Esophagus squamous epithelium (tissue), 5 donors: ENCODE measurements at places on chromosomes 4 and X. TPM values are rescaled to one million over a fixed set of nuclear protein-coding genes. Genes with fewer than 3 reads are reported as not detected.

DNA sequence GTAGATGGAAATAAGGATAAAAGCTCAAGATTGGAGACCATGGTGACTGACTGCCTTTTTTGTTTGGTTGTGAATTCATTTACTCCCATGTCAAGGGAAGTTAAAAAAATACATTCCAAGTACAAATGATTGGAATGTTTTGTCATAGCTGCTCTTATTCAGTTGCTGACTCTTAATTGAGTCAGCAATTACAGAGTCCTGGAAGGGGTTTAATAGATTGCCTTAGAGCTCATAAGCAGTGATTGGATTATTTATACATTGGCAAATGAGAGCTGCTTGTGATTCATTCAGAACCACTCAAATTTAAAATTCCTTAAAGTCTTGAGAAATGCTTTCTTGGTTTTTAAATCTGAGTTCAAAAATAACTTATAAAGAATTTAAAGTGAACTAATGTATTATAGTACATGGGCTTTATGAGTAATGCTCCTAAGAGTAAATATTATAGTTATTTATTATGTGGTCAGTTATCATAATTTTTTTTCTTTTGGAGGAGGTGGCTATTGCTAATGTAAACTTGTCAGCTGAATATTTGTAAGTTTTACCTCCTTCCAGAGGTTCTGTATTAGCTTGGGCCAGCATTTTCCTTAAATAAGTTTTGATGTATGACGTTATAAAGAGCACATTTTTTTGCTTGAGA, 13.6 kb downstream of the JADE1 start:
- no peak overlapping the region for H3K4me3 ChIP-seq
- no peaks in the 10 kb centered on the region for H3K27me3 ChIP-seq
- peaks cover 73% of the 10 kb centered on the region for H3K4me1 ChIP-seq
- no peaks in the 10 kb centered on the region for H3K36me3 ChIP-seq
- no peak overlapping the region for H3K27ac ChIP-seq

DNA sequence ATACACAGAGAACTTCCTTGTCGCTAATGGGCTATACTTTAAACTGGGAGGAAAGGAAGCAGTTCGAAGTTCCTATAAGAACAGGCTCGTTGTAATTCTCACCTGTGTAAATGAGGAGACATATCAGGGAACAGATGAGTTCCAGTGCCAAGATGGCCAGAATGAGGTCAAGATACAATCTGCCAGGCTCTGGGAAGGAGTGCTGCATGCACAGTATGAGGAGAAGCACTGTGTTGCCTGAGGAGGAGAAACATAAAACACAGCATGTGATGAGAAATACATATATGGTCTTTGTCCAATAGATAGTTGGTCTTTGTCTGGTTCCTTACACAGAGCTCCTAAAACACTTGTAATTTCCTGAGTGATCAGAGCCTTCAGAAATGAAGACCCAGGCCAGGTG, 24.3 kb downstream of the TMEM192 start:
- peaks cover 90% of the 10 kb centered on the region for H3K36me3 ChIP-seq
- H3K4me3 ChIP-seq: no peak overlapping the region
- H3K27ac ChIP-seq: no peak overlapping the region
- H3K27me3 ChIP-seq: no peaks in the 10 kb centered on the region

GRCh38 chr4:7041801-7042502, 1.2 kb upstream of the TADA2B start:
- peak overlapping the region; percentile 81 for H3K27ac ChIP-seq
- H3K36me3 ChIP-seq: no peaks in the 10 kb centered on the region
- H3K27me3 ChIP-seq: no peaks in the 10 kb centered on the region
- peak overlapping the region; percentile 74 for H3K4me3 ChIP-seq
- peaks cover 38% of the 10 kb centered on the region for H3K4me1 ChIP-seq

Gene PTPN13
- 44.8 TPM for total RNA-seq

DNA sequence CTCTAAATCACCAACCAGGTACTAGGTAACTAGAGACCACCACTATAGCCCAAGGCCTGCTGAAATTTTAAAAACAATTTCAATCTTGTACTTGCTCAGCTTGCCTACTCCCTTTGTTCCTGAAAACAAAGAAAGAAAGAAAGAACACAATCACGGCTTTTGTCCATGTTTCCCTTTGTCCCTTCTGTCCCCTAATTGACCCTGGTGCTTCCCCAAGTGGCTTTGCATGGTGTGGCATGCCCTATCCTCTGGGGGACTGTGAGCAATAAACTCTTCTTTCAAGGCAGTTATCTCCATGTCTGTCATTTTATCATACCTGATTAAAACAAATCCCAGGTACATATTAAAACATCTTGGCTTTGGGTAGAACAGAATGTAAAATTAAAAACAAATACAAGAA, 94.8 kb downstream of the ARSJ start:
- no peaks in the 10 kb centered on the region for H3K27me3 ChIP-seq
- H3K36me3 ChIP-seq: no peaks in the 10 kb centered on the region
- H3K4me3 ChIP-seq: no peak overlapping the region
- no peak for DNase-seq
- no peak overlapping the region for H3K27ac ChIP-seq

DNA sequence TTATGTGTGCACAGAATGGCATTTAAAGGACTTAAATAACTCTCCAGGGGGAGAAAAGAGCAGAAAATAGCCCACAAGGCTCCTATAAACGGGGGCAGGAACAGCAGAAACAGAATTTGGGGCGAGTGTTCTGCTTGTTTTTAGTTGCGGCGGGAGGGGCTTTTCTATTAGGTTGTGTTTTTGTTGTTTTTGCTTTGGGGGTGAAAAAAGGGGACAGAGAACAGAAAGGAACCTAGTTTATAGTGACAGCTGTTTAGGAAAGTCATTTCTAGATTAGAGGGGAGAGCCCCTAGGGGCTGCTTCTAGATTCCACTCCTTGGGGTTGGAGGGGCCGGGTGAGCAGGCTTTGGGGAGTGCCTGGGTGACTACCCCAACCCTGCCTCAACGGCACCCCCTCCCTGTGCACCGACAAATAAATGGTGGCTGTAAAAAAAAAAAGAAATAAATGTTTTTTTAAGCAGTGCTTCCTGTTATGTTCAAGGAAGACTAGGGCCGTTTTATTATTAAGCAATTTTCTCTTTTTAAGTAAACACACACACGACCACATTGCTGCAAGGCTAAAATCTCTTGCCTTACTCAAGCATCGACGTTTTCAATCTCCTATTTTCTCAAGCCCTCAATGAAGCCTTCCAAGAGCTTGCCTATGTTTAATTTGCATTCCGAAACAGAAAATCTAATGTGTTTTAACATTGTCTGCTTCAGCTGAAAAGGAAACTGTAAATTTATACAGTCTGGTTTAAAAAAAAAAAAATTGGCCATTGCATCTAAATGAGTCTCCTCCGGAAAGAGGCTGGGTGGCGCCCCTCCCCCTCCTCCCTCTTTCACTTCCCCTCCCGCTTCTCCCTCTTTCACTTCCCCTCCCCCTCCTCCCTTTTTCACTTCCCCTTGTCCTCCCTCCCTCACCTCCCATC, 123.3 kb upstream of the TBL1X start:
- peaks cover 33% of the 10 kb centered on the region for H3K4me1 ChIP-seq
- H3K27ac ChIP-seq: peak overlapping the region; percentile 58
- H3K36me3 ChIP-seq: no peaks in the 10 kb centered on the region
- H3K27me3 ChIP-seq: no peaks in the 10 kb centered on the region
- DNase-seq: peak; percentile 23

DNA sequence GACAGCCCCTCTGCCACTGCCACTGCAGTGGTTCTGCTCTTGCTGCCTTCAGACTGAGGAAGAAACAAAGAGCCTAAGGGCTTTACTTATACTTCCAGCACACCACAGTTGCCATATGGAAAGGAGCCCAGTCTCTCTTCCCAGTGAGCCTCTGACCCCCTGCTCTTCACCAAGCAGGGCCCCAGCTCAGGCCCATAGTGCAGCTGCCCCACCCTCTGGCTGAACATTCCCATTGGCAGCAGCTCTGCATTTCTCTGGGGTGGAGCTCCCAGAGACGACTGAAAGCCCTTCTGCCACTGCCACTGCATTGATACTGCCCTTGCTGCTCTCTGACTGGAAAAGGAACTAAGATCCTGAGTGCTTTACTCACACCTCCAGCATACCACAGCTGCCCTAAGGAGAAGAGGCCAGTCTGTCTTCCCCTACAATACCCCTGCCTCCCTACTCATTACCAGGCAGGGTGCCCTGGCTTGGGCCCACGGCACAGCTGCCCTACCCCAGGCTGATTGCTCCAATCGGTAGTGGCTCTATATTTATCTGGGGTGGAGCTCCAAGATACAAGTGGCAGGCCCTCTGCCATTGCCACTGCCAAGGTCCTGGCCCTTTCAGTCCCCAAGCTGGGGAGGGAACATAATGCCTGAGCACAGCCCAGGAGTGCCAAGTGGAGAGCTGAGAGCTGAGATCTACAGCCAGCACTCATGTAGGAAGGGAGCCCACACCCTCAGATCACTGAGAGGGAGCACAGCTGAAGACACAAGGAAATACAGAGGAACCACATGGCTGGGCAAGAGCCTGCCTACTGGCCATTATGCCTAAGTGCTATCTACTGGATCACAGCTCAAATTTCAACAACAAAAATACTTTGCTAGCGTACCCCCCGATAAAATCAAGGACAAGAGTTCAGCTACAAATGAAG, 36.0 kb downstream of the AWAT2 start:
- H3K27ac ChIP-seq: no peak overlapping the region
- no peaks in the 10 kb centered on the region for H3K27me3 ChIP-seq
- H3K4me3 ChIP-seq: no peak overlapping the region
- DNase-seq: no peak
- H3K36me3 ChIP-seq: no peaks in the 10 kb centered on the region

Gene LRCH2
- 0.47 TPM for total RNA-seq

Gene ZFYVE28
- total RNA-seq: 8.4 TPM

- DNase-seq: no peak
- H3K4me3 ChIP-seq: no peak overlapping the region
- no peaks in the 10 kb centered on the region for H3K36me3 ChIP-seq
- peak overlapping the region; percentile 3 for H3K27ac ChIP-seq
- H3K4me1 ChIP-seq: peaks cover 6% of the 10 kb centered on the region
These were observed 36.9 kb downstream of the PDLIM5 start for GRCh38 chr4:94488670-94489069.

DNA sequence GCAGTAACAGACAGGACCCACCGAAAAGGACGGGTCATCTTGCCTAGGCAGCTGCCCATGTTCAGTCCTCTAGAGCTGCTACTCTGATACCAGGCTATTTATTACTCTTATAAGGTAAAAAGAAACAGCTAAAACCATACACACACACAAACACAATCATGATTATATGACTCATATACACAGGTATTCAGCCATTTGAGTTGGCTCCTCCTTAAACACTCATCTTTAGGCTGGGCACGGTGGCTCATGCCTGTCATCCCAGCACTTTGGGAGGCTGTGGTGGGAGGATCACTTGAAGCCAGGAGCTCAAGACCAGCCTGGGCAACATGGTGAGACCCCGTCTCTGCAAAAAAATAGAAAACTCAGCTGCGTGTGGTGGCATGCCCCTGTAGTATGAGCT, 76.6 kb downstream of the F11 start:
- no peak overlapping the region for H3K4me3 ChIP-seq
- no peaks in the 10 kb centered on the region for H3K36me3 ChIP-seq
- no peak overlapping the region for H3K27ac ChIP-seq
- no peak for DNase-seq
- no peaks in the 10 kb centered on the region for H3K4me1 ChIP-seq
